ENCODE measurements at places on chromosomes 6 and 20.

- DNase-seq = peak; percentile 31
Measured at GRCh38 chr20:46302106-46302505, 6.2 kb downstream of the CDH22 start.

DNA sequence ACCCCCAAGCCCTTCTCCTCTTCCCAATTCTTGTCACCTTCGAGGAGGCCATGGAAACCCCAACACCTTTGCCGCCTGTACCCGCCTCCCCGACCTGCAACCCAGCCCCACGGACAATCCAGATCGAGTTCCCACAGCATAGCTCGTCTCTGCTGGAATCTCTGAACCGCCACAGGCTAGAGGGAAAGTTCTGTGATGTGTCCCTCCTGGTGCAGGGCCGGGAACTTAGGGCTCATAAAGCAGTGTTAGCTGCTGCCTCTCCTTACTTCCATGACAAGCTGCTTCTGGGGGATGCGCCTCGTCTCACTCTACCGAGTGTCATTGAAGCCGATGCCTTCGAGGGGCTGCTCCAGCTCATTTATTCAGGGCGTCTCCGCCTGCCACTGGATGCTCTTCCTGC lies 675 bp downstream of the ZBTB9 start:
- DNase-seq = no peak

DNA sequence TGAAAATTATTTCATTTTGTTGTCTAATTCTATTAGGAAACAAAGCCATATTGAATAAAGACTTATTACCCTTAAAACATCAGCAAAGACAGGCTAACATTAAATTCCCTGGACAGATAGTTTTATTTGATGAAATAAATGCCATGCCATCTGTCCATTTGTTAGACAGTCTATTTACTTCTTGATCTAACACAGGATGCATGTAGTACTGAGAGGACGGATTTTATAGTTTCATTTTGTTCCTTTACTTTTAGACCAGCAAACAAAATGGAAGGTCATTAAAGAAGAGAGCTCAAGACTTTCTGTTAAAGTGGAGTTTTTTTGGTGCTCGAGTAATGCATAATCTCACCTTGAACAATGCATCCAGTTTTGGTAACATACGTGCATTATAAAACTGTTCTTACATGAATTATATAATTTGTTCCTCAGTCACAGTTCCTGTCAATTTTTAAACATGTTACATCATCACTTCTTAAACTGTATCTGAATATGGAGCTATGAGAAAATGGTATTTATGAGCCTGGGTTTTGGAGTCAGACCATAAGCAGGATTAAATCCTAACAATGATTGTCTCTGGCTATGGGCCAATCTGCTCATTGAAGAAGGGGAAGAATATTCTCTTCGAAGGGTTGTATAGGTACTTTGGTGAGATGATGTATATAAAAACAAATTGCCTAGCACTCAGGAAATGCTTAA lies 46.0 kb downstream of the RFX6 start:
- DNase-seq = no peak

- no peak for DNase-seq
Measured at GRCh38 chr20:36320898-36321695, 15.0 kb downstream of the DLGAP4 start.

GRCh38 chr20:42987376-42988114 lies 202.2 kb downstream of the PTPRT start:
- DNase-seq = no peak

DNA sequence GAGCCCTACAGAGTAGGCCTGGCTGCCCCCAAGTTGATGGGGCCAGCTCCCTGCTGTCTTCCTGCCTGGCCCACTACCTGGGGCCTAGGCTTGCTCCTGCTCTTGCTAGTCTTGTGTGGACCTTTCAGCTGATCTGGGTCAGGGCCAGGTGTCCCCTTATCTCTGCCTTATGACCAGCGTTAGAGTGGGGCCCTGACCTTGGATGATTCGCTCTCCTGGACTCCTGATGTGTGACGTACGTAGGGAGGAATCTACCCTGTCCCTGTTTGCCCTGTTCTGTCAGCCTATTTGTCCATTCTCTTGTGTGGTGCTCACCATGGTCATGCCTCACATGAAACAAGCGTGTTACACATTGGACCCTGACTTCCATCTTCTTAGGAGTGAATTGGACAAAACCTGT lies 571.8 kb downstream of the QKI start:
- no peak for DNase-seq

GRCh38 chr6:48240287-48240686 lies 129.3 kb upstream of the PTCHD4 start:
- no peak for DNase-seq

GRCh38 chr6:137919502-137919823 lies 52.4 kb downstream of the TNFAIP3 start:
- DNase-seq = no peak

DNA sequence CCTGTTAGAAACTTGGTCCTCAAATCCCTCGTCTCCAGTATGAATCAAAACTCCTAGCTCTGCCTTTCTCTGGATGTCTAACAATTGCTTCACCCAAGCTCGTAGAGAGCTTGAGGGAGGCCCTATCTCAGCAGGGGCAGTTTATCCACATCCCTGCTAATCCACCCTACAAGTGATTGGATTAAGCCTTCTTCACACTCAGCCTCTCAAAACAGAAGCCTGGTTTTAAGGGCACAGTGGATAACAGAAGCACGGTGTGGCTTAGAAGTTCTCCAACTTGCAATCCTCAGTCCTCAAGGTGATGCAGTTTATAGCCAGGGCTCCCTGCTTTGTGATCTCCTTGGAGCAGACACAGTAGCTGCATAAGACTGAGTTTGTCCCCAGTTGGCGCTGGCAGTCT lies 383.9 kb downstream of the KIF16B start:
- no peak for DNase-seq

- no peak for DNase-seq
Measured at GRCh38 chr20:47606983-47607613, 105.4 kb downstream of the NCOA3 start.

DNA sequence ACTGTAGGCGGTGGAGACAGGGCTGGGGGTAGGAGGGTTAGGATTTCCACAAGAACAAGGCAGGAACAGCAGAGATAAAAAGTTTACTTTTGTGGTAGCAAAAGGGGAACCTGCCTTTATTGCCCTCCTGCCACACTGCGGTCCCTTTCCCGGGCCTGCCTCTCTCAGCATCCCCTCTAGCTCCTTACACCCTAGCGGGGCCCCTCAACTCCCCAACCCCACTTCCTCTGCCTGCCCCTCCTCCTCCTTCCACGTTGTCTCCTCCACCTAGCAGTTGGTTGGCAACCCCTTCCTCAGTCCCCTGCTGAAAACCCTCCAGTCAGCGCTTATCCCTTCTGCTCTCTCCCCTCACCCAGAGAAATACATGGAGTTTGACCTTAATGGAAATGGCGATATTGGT lies 714 bp downstream of the AIF1 start:
- no peak for DNase-seq

DNA sequence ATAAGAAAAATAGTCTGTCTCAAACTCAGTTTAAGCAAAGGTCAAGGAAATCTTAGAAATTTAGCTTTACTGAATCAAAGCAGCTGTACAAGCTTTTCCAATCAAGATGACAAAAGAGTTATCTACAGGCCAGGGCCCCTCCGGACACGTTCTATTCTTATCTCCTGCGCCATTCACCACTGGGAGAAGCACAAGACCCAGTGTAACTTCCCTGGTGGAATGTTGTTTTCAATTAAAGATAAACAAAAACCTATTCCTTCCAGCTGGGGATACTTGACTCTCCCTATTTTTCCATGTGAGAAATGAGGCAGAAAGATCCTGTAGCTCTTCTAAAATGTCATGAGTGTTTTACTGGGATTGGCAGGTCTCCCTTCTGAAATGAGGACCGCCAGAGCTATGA lies 123.3 kb downstream of the TBX18 start:
- no peak for DNase-seq
